Activated naive CD4-positive, alpha-beta T cell treated with anti-CD3 and anti-CD28 coated beads, Interleukin-2, amount 10 ng/mL, durations not matched to agents 7 days and 5 days (primary cell): ENCODE measurements at places on chromosomes 1 and 21.

DNA sequence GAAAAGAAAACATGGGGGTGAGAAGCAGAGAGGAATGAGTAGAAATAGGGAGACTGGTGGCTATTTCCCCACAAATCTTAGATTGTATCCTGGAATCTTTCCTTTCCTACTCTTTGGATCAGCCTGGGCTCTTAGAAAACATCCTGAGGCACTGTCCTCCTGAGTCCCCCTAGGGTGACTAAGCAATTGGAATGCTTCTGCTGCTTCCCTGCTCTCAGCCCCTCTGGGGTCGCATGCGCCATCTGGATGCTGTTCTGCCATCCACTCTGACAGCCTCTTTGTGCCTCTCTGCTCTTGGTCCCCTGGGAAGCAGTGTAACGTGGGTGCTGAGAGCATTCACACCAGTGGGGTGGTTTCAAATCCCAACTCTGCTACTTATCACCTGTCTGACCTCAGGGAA is 443.0 kb downstream of the SIPA1L2 start:
- no peak overlapping the region for H3K27ac ChIP-seq
- no peak overlapping the region for H3K4me3 ChIP-seq

DNA sequence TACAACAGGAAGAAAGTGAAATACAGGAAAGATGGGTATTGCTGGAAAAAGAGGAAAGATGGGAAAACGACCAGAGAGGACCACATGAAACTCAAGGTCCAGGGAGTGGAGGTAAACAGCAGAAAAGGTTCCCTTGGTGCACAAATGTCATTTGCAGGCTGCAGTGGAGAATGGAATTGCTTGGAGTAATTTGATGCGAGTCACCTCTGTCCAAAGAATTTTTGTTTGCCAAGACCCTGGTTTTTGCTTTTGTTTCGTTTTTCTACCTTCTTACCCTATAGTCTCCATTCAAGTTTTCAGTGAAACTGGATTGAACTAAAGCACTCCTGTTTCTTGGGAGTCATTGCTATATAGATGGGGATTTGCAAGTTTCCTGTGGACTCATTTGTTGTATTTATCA is 464.3 kb downstream of the CAMTA1 start:
- no peaks in the 10 kb centered on the region for H3K36me3 ChIP-seq
- peaks cover 27% of the 10 kb centered on the region for H3K27me3 ChIP-seq
- DNase-seq: no peak
- no peak overlapping the region for H3K27ac ChIP-seq
- no peak overlapping the region for H3K4me3 ChIP-seq

GRCh38 chr21:33937931-33938339 is 22.3 kb upstream of the ATP5PO start:
- H3K4me3 ChIP-seq: no peak overlapping the region
- H3K4me1 ChIP-seq: peaks cover 80% of the 10 kb centered on the region

GRCh38 chr1:85277802-85278201 is 1.4 kb upstream of the BCL10 start:
- H3K4me1 ChIP-seq: peaks cover 46% of the 10 kb centered on the region
- peaks cover 16% of the 10 kb centered on the region for H3K36me3 ChIP-seq
- H3K27ac ChIP-seq: no peak overlapping the region

- DNase-seq: peak; percentile 73
- peaks cover 76% of the 10 kb centered on the region for H3K27me3 ChIP-seq
- peaks cover 76% of the 10 kb centered on the region for H3K4me1 ChIP-seq
- H3K36me3 ChIP-seq: peaks cover 6% of the 10 kb centered on the region
- H3K4me3 ChIP-seq: peak within 1 kb of the TSS; percentile 73
These were observed at the start of gene EFNA3 for GRCh38 chr1:155078469-155079209. TSS of gene EFNA3 (plus strand) at chr1:155078837. CDS start at chr1:155078942, 105 bp downstream.

GRCh38 chr1:44220001-44220751 is 6.9 kb downstream of the DMAP1 start:
- H3K27ac ChIP-seq: no peak overlapping the region
- H3K27me3 ChIP-seq: no peaks in the 10 kb centered on the region
- peaks cover 33% of the 10 kb centered on the region for H3K36me3 ChIP-seq
- H3K4me3 ChIP-seq: no peak overlapping the region

DNA sequence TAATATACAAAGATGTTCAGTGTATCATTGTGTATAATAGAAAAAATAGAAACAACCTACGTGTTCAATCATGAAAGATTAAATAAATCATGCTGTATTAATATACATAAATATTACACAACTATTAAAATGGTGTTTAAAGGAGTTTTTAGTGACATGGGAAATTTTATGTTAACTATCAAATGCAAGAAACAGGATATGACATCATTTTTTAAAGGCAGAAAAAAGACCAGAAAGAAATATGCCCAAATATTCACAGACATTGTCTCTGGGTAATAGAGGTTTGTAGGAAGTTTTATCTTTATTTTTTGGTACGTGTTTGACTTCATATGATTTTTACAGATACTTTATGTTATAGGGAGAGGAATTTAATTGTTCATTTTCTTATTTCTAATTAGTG is 34.0 kb downstream of the NPHS2 start:
- no peak for DNase-seq
- H3K4me3 ChIP-seq: no peak overlapping the region
- H3K36me3 ChIP-seq: no peaks in the 10 kb centered on the region
- H3K27ac ChIP-seq: no peak overlapping the region

DNA sequence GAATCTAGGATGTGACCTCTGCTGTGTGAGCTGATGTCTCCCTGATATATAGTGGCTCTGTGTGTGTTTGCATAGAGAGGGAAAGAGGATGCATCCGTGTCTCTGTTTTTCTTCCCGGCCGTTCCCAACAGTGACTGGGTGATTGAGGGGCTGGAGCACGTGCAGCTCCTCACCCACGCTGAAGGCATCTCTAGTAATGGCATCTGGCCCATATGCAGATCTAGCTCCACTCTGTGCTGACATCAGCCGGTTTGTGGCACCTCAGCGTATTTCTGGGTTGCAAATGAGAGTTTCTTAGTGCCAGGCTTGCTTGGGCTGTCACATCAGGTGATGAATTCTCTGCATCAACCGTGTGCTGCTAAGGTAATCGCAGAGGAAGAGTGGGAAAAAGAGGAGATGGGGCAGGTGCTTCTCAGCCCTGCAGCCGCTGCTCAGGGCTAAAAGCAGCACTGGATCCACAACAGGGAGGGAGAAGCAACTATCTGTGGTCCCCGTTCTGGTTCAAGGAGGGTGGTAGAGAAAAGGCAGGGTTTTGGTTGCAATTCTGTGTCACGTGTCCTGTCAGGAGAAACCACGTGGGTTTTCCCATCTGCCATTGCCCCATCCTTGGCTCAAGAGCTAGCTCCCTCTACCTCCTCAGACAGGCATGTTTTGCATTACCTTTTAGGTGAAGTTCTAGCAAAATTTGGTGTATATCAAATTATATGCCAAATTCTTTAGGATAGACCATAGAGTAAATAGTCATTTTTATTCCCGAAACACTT is 282.9 kb downstream of the PBX1 start:
- H3K4me3 ChIP-seq: no peak overlapping the region
- H3K27me3 ChIP-seq: no peaks in the 10 kb centered on the region
- no peak for DNase-seq
- H3K27ac ChIP-seq: no peak overlapping the region
- H3K4me1 ChIP-seq: no peaks in the 10 kb centered on the region
- no peaks in the 10 kb centered on the region for H3K36me3 ChIP-seq

GRCh38 chr1:227900571-227901051 is 47.1 kb downstream of the WNT9A start:
- no peak overlapping the region for H3K4me3 ChIP-seq
- no peak overlapping the region for H3K27ac ChIP-seq
- peak; percentile 14 for DNase-seq
- no peaks in the 10 kb centered on the region for H3K4me1 ChIP-seq
- no peaks in the 10 kb centered on the region for H3K36me3 ChIP-seq

- no peak overlapping the region for H3K27ac ChIP-seq
- DNase-seq: no peak
- H3K4me1 ChIP-seq: no peaks in the 10 kb centered on the region
- no peaks in the 10 kb centered on the region for H3K36me3 ChIP-seq
- no peak overlapping the region for H3K4me3 ChIP-seq
These were observed 11.6 kb upstream of the TNFSF18 start for GRCh38 chr1:173062150-173062938.

DNA sequence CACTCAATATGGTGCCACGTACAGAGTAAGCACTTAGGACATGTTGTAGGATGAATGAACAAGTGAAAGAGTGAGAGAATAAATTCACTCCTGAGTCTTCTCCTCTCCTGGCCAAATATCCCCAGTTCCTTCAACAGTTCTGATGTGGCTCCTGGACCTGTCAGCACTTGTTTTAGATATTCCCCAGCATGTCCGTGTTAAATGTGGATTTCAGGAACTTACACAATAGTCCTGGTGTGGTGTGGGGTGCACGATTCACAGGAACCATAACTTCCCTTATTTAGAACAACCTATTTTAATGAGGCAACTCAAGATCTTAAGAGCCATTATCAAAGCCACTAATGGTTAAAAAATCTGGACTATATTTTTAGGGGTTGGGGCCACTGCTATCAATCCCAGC is 39.0 kb upstream of the MYSM1 start:
- H3K27ac ChIP-seq: no peak overlapping the region
- peaks cover 12% of the 10 kb centered on the region for H3K27me3 ChIP-seq
- H3K36me3 ChIP-seq: no peaks in the 10 kb centered on the region

DNA sequence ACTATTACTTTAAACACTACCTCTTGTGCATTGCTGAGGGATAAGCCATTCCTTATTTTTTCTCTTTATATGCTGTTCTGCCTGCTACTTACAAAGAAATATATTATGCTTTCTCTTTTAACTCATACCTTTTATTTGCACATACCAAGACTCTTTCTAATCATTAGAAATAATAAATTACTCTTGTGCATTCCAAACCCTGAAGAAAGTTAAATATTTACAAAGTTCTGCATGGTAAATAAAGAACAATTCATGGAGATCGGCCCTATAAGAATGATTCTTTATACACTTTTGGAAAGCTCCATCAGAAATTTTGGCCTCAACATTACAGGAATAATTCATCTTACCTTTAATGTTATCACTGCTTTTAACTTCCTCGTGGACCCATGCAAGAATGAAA is 86.7 kb upstream of the PALMD start:
- no peaks in the 10 kb centered on the region for H3K36me3 ChIP-seq
- no peak for DNase-seq
- no peaks in the 10 kb centered on the region for H3K4me1 ChIP-seq
- H3K27ac ChIP-seq: no peak overlapping the region
- H3K27me3 ChIP-seq: no peaks in the 10 kb centered on the region

GRCh38 chr1:44119525-44119924 is 904 bp downstream of the KLF17 start:
- no peaks in the 10 kb centered on the region for H3K36me3 ChIP-seq
- DNase-seq: no peak
- no peak overlapping the region for H3K27ac ChIP-seq
- H3K27me3 ChIP-seq: peaks cover 20% of the 10 kb centered on the region

GRCh38 chr1:157992031-157992832 is 1.2 kb upstream of the KIRREL1 start:
- no peak overlapping the region for H3K4me3 ChIP-seq
- H3K36me3 ChIP-seq: no peaks in the 10 kb centered on the region
- H3K4me1 ChIP-seq: peaks cover 4% of the 10 kb centered on the region

DNA sequence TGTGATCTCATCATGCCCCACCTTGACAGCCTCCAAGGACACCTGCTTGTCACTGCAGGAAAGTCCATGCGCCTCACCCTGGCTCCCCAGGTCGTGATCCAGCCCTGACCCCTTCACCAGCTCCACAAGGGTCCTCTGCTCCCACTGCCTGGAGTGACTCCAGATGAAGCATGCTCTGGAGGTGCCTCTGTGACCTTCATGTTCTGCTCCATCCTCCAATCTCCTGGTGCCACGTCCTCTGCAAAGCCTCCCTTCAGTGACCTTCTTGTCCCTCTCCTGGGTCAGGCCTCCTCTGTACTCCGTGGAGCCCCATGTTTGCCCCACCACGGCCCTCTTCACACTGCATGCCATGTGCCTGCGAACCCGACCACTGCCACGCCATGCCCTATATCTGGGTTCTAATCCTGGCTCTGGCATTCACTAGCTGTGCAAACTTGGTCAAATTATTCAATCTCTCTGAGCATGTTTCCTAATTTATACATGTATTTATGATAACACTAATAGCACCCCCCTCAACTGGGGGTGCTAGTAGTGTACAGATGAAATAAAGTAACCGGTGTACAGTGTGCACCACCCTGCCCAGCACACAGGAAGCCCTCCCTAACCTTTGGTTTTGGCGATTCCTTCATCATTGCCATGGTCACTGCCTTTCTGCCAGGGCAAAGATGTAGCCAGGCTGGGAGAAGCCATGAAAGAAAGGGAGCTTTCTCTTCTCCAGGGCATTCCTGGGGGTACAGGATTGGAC is 77.4 kb downstream of the STUM start:
- H3K27me3 ChIP-seq: peaks cover 23% of the 10 kb centered on the region
- peaks cover 15% of the 10 kb centered on the region for H3K36me3 ChIP-seq
- peak overlapping the region; percentile 39 for H3K27ac ChIP-seq
- H3K4me1 ChIP-seq: peaks cover 18% of the 10 kb centered on the region

- H3K36me3 ChIP-seq: peaks cover 73% of the 10 kb centered on the region
- peaks cover 49% of the 10 kb centered on the region for H3K4me1 ChIP-seq
These were observed 5.1 kb downstream of the ZC3H12A start for GRCh38 chr1:37479255-37480124.

DNA sequence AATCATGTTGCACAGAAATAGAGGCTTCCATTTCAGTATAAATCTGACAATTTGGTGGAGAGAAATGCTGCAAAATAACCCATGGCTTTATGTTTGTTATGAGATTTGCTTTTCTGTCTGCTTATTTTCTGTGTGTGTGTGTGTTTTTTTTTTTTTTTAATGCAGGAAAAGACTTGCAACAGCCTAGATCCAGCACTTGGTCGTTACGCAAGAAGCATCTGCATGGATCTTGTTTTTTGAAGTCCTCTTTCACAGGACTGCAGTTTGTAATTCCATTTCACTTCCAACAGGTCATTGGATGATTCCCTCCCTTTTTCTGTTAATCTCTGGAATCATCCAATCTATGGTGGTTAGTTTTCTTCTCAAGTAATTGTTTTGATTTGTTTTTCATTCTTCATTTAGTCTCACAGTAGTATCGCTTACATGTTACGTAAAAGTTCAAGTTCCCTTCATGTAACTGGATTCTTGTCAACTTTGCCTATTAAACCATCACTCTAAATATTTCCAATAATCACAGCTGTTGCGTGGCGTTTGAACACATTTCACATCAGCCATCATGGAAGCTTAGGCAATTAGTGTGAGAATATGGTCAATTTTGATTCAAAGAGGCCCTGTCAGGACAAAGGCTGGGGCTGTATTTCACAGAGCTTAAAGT is 312.9 kb downstream of the NFIA start:
- H3K27me3 ChIP-seq: no peaks in the 10 kb centered on the region
- H3K36me3 ChIP-seq: no peaks in the 10 kb centered on the region
- no peak for DNase-seq
- H3K27ac ChIP-seq: no peak overlapping the region
- H3K4me3 ChIP-seq: no peak overlapping the region
